ENCODE measurements at places on chromosomes 12 and 14.

DNA sequence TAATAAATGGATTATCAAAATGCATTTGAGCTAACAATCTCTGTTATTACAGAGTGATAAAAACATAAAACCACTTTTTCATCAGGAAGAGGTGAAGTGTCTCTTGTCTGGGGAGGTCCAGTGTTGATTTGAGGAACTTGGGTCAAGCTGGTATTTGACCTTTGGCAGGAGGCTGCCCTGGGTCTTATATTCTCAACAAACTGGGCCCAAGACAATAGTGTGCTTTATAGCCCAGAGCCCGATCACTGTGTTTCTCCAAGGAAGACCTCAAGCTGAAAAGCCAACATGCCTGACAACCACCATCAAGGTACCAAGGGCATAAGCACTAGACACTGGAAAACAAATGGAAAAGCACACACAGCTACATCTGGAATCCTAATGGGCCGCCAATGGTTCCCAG is 137.0 kb downstream of the SLC25A21 start:
- no peak for DNase-seq

- DNase-seq, result no peak
These were observed 28.5 kb downstream of the FMNL3 start for GRCh38 chr12:49678711-49679110.

DNA sequence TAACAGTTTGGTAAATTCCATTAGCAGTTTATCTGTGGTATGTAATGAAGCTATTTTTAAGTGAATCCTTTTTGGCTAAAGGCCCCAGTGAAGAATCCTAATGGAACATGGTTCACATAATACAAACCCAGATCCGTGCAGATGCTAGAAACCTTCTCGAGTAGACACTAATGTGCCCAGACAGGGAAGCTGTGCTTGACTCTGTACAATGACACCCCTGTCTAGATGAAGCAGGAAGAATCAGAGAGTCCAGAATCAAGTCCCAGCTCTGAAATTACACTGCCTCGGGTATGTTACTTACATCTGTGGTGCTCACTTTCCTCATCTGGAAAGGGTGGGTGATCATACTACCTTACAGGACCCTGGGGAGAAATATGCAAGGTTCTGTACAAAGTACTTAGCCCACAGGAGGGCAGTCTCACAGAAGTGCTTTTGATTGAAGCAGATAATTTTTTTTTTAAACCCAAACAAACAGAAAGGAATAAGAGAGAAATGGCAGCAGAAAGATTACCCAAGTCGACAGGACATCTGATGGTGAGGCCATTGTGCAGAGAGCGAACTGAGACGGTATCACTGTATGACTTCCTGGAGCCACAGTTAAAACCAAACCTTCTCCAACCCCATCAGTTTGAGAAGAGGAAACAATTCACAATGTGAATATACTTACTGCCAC is 8.5 kb downstream of the CRACR2A start:
- no peak for DNase-seq

DNA sequence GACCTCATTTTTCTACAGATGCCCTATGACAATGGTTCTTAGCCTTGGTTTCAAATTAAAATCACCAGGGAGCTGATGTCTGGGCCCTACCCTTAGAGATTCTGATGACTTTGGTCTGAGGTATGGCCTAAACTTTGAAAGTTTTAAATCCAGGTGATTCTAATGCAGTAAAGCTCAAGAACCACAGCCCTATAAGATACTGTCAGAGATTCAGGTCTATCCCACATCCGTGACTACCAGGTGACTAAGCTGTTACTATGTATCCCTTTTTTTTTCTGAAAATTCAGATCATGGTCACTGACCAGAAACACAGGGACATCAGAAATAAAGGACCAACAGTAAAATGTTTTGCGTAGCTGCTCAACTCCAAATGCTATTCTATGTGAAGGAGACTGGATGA is 148.8 kb upstream of the BMP4 start:
- DNase-seq, result no peak

DNA sequence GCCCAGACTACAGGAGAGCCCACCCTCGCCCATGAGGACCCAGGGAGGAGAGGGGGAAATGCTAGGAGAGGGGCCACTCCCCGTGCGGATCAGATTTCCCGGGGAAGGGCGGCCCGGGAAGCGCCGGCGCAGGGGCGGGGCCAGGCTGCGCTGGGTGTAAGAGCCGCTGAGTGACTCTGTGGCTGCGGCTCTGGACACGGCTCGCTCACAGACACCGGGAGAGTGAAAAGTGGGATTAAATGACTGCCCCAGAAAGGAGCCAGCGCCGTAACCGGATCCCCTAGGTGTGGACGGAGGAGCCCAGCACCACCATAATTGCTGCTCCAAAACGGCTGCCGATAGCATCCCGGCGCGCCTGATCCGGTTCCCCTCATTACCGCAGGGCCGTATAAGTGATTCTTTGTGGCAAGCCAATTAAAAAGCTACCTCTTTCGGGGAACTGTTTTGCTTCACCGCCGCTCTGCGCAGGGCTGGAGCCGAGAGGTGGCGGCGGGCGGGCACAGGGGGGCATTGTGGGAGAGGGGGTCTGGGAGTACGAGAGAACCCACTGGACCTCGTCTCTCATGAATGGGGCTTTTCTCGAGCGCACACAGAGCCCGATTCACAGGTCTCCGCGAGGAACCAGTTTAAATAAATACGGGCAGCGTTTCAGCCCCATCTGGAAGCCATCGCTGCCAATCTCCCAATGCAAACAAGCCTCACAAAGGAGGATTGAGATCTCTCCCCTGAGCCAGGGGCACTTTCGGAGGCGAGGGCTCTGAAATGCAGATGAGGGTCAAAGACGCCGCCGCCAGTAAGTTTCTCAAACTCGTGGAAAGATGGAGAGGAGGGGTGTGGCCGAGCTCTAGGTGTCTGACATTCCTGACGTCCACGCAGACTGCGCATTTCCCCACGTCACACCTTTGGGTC is 2.5 kb downstream of the COL2A1 start:
- no peak for DNase-seq

GRCh38 chr12:102063069-102063468 is 1.3 kb upstream of the WASHC3 start:
- DNase-seq, result no peak

- no peak for DNase-seq
These were observed 606.1 kb downstream of the SLC16A7 start for GRCh38 chr12:60201891-60202290.

DNA sequence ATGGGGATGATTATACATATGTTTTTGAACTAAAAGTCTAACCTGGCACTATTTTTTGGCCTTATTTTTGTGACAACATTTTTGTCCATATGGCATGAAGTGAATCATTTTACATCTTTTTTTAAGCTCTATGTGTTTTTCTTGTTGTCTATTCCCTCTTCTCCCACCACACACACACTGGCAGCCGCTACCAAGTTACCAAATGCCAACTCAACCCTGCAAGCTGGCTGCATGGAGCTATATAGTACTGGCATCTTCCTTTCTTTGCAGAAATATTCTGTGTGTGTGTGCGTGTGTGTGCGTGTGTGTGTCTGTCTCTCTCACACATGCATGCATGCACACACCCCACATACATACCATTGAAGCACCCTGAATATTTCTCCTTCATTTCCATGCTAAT is 278.9 kb upstream of the SOX5 start:
- no peak for DNase-seq

DNA sequence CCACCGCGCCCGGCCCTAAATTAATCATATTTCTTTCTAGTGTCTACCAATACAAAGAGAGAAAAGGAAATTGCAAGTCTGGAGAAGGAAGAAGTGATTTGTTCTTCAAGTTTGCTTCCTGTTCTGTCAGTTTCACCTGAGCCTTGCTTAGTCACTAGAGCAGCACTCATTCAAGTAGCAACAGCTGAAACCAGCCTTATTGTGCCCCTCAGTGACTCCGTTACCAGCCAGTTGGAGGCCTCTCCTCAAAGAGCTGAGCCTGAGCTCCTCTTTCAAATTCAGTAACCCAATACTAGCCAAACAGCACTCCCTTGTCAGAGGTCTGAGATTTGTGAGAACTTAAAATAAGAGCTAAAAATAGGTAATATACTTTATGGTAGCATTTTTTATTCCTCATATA is 17.4 kb downstream of the PAWR start:
- no peak for DNase-seq

DNA sequence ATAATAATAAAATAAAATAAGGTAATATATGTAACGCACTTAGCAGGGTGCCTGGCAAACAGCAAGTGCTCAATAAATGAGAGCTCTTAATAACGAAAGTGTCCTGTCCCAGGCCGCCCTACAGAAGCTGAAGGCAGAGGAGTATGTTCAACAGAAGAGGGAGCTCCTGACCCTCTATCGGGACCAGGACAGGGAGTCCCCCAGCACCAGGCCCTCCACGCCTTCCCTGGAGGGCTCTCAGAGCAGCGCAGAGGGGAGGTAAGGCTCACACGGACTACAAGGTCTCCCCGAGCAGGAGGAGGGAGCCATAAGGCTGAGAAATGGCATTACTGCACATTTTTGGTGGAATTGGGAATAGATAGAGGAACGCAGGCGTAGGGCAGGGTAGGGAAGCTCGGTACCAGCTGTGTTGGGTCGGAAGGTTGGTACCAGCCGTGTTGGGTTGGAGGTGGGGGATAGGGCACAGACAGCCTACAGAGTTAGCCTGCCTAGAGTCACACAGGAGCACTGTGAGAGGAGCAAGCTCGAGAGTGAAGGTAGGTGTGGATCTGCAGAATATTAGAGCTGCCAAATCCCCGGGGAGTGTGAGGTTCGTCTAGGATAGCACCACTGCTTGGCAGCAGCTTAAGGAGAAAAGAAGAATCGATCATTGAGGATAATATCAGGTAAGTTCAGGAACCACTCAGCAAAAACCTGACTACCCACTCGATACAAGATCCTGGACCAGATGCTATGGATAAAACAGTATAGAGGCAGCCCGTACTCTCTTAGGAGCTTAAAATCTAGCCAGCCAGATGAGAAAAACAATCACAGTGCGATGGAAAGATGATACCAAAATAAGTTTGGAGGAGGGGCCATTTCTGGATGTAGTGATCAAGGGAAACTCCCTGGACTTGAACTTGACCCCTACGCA is 15.3 kb downstream of the TNFRSF1A start:
- no peak for DNase-seq
